ENCODE measurements at places on chromosomes 3 and 15.
A peak's percentile ranks its signal among the peaks of the same experiment; 100 is the strongest.

- peak; percentile 55 for DNase-seq
Measured at GRCh38 chr15:74821091-74821789, 5.2 kb upstream of the CPLX3 start.

- DNase-seq, result no peak
Measured at GRCh38 chr3:23479026-23479425, 275.9 kb downstream of the UBE2E2 start.

GRCh38 chr3:39413691-39414420 is 7.3 kb downstream of the RPSA start:
- DNase-seq, result no peak

GRCh38 chr3:25505581-25505980 is 77.5 kb downstream of the RARB start:
- no peak for DNase-seq

DNA sequence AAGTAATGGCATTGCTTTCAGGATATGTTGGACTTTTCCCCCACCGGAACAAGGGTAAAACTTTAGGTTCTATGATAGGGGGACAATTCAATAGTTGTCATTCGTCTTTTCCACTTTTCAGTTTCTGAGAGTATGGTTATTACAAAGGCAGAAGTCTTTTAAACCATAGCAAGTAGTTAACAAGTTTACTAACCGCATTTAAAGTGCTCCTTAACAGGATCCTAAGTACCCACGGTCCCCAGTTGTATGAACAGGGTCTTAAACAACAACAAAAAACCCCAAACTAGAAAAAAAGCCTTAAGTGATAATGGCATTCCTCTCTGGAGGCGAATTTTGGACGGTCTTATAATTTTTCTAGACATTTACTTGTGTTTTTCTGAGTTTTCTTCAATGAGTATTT is 831 bp downstream of the IFT57 start:
- no peak for DNase-seq

DNA sequence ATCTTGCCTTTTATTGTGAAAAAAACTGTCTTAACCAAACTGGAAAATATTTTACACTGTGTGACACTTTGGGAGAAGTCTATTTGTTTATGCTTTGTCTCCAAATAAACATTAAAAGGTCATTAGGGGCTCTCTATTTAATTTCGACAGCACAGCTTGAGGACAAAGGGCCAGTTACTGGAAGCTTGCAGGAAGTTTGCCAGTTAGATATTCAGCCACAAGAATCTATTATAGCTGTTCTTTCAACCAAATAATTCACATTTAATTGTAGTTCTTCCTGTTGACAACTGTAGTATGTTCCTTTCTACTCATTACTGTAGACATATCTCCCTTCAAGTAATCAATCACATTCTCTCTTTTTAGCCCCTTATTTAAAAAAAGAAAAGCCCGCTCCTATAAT is 6.1 kb downstream of the CP start:
- DNase-seq, result no peak

Data from BE2C (cell line).